HuH-7 (cell line): ENCODE measurements at places on chromosomes 4 and X.

- DNase-seq = no peak
Measured at GRCh38 chrX:153608806-153609205, 9.9 kb upstream of the CCNQ start.

- no peak for DNase-seq
Measured at GRCh38 chr4:183098723-183099536, at the start of gene WWC2. Gene WWC2, plus strand, starts transcription at chr4:183099257. Its CDS starts 235 bp downstream, at chr4:183099492.

DNA sequence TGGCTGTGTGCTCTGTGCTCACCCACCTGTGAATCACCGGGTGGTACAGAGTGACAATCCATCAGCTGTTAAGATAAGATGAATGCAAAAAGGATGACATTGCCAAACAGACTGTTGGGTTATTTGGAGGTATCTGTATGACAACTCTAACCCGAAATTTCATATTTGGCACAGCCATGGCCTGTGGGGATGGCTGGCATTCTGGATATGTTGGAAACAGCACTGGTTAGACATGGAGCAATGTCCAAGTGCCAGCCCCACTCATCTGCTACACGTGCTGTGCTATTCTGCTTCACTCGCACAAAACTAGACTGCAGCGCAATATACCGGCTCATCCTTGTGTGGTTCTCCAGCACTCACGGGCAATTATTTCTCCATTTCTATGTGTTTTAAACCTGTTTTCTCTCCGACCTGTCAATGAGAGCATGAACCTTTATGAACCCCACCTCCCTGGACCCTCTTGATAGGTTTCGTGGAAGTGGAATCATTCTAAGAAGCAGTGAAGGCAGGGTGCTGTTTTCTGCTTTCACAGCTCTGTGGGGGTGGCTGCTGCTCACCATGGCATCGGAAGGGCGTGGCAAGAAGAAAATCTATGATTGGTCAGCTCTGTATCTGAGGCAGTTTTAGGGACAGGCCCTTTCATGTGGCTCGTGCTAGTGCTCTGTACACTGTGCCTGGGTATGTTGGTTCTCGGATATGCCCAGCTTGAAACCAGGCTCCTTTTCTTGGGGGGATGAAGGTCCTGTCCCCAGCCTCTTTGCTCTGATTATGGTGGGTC, 94.9 kb downstream of the ENPP6 start:
- DNase-seq = no peak

DNA sequence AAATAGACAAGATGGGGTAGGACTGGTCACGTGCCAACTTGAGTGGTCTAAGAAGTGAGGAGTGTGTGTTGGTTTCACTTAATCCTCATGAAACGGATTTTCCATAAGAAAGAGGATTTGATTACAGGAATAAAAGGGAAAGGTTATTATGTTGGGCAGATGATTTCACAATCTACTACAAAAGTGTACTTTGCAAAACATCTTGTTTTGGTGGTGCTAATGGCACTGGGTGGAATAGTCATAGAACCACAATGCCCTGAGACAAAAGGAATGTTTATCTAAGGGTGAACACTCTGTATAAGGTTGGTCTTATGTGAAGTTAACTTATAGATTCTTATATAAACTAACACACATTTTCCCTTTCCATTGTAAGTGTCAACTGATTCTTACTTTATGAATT, 45.6 kb downstream of the GLUD2 start:
- DNase-seq = no peak

DNA sequence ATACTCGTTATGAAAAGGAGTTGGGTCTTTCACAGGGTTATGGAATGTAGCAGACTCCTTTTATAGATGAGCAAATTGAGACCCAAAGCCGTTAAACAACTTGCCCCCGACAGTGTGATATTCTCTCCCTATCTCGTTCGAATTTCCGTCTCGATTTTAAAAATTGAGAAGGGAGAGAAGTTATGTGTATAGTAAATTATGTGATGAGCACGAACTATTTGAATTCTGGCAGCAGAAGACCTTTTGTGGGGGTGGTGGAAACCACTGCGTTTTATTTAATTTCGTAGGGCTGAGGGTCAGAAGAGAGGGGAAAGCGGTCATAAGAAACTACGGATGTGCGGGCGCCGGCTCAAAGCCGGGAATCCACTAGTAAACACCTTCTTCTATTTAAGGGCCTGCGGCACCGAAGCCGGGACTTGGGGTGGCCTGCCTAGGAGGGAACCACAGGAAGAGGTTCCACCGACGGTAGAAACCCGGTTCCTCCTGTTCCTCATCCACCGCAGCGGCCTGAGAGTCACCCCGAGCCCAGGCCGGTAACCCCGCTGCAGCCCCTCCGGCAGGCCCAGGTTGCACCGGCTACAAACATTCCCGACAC, 1.5 kb upstream of the DDX3X start:
- DNase-seq = no peak

GRCh38 chr4:36900446-36900987, 344.0 kb upstream of the NWD2 start:
- DNase-seq = no peak

GRCh38 chr4:186930024-186930423, 206.4 kb upstream of the FAT1 start:
- no peak for DNase-seq

- DNase-seq = no peak
Measured at GRCh38 chr4:13112030-13112429, 372.1 kb downstream of the RAB28 start.

DNA sequence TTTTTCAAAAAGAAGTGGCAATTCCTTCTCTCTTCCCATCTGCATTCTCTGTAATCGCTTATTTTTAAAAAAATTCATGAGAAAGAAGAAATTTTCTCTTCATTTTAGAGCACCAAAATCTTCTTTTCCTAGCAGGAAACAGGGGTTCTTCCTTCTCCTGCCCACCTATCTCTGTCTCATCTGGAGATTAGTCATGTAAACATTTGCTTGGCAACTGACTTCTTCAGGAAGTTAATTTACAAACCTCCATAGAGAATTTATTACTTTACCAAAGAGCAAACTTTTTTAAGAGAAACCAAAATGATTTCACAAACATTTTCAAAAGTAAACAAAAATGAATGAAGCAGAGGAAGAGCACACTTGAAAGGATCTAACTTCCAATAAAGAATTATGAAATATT, 13.5 kb downstream of the TTC29 start:
- DNase-seq = no peak

DNA sequence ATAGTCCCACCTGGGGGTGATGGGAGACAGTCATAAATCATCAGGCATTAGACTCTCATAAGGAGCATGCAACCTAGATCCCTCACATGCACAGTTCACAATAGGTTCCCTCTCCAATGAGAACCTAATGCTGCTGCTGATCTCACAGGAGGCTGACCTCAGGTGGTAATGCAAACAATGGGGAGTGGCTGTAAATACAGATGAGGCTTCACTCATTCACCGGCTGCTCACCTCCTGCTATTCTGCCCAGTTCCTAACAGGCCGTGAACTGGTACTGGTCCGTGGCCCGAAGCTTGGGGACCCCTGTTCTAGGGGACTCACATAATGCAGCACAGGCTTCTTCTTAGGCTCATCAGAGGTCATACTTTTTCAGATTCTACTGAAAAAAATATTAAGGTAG, 625.9 kb upstream of the AGA start:
- DNase-seq = no peak

DNA sequence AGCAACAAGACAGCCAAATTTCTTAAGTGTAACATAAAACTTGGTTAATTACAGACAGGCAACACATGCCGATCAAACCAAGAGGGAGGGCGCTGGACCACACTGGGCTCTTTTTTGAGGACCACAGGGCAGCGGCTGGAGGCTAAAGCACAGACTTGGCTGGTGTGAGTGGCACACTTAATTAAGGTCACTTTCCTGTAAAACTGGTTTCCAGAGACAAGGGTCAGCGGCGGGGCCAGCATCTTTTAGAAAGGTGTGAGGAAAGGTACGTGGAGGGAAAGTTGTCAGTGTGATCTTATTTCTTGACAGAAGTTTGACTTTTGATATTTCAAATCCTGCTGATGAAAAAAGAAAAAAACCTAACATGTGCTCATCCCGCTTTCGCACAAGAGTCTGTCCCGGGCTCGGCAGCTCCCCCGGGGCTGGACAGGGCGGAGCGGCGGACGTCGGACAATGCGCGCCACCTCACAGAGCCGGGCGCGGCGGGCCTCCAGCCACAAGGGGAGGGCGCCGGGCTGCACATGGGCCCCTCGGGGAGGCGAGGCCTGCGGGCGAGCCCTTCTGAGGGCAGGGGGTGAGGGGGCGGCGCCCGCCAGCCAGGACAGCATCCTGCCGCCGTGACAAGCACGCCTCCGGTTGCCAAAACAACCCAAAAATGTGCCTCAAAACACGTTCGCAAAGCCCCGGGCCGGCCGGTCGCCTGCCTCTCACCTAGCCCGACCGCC, 660 bp upstream of the HSPA4L start:
- peak; percentile 12 for DNase-seq

- DNase-seq = no peak
Measured at GRCh38 chr4:148061795-148062194, 329.9 kb downstream of the ARHGAP10 start.

DNA sequence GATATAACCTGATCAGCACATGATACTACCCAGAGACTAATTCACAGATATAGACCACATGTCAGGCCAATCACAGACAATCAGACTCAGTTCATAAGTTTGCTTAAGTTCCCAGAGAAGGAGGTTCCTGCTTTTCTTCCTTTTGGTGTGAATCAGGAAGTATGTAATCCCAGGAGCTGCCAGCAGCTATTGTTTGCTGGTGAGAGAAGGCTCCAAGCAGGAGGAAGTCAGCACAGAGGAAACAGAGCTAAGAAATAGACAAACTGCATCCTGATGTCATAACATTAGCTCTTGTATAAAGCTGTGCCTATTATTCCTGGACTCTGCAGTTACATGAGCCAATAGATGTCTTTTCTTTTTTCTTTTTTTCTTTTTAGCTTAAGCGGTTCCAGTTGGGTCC, 50.9 kb downstream of the UCHL1 start:
- no peak for DNase-seq

- DNase-seq = no peak
Measured at GRCh38 chrX:23773601-23774175, 9.3 kb upstream of the SAT1 start.

DNA sequence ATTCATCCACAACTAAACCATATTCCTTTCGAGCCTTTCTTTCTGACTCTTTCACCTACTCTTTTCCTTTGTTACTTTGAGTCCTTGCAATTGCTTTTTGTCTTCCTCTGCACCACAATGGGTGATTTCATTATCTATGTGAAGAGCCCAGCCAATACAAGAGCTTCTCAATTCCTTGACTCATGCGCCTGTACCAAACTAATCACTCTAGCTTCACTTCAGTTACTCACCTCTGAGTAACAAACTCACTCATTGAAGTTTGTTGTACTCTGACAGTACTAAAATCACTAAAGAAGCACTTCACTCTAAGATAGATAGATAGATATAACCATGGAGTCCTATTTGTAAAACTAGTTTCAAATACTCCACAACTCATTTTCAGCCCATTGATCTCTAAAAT, 191.7 kb upstream of the EPHA5 start:
- no peak for DNase-seq

GRCh38 chrX:30340753-30341152, 31.6 kb upstream of the NR0B1 start:
- DNase-seq = no peak

- no peak for DNase-seq
Measured at GRCh38 chrX:46341767-46342322, 203.4 kb downstream of the ZNF674 start.

DNA sequence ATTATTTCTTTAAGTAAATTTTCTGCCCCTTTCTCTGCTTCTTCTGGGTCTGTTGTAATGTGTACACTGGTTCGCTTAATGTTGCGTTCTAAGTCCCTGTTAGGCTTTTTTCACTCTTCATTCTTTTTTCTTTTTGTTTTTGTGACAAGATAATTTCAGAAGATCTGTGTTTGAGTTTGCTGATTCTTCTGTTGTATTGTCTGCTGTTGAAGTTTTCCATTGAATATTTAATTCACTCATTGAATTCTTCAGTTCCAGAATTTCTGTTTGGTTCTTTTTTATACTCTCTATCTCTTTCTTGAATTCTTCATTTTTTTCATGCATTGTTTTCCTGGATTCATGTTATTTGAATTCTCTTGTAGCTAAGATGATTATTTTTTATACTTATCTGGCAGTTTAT, 66.3 kb upstream of the NUDT6 start:
- no peak for DNase-seq

DNA sequence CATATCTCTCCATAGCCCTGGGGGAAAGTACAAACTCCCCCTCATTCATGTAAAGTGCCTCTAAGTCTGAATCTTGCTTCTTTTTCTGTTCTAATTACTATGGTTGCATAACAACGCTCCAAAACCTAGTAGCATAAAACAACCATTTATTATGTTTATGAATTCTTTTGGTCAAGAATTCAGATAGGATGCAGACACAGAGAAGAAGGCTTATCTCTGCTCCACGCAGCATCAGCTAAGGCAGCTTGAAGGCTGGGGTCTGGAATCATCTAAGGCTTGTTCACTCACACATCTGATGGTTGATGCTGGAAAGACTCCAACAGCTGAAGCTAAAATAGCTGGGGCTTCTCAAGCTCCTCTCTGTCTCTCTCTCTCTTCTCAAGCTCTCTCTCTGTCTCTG, 564.5 kb downstream of the ZNF674 start:
- DNase-seq = no peak

DNA sequence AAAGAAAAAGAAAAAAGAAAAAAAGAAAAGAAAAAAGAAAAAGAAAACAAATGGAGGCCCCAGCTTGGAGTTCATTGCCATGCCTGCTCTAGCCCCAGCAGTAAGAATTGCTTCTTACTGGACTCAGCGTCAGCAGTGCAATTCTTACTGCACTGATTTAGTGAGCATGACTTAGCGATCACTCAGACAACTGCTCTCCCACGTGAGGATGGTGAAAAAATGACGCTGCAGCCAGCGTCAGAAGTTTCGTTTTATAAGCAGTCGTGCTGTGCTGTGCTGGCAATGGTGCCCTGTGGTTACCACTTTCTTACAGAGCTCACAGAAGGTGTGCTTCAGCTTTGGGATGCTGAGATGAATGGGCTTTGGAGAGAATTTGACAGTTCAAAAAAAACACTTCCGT, 68.3 kb upstream of the DDX3X start:
- DNase-seq = no peak

- DNase-seq = peak; percentile 46
Measured at GRCh38 chrX:108736509-108737479, at the start of gene IRS4. Gene IRS4, minus strand, starts transcription at chrX:108736563.

DNA sequence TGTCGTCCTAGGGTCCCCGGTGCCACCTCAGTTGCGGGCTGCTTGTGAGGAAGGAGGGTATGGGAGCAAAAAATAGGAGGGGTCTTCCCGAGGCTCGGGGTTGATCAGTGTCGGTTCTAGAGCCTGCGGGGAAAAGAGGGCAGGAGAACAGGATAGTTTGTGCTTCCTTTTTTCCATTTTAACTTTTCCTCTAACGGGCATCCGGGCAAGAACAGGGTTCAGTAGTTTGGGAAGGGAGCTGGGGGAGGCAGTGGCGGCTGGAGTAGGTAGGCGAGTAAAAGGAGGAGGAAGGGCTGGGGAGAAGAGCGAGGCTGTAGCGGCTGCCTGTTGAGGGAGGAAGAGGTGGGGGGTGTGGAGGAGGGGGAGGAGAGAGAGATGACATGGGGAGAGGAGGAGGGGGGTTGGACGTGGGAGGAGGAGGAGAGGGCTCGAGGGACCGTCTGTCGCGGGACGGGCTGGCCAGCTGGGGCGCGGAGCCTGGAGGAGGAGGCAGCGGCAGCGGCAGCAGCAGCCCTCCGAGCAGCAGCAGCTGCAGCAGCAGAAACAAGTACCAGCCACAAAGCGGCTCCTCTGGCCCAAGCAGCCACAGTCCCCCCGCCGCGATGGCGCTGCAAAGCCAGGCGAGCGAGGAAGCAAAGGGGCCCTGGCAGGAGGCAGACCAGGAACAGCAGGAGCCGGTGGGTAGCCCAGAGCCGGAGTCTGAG, at the start of gene SLC16A2:
Gene SLC16A2, plus strand, starts transcription at position 458 of the 704 bp plus-strand sequence. Its CDS starts 145 bp downstream, at position 603.
- DNase-seq = no peak
